ENCODE measurements at places on chromosomes 3 and 15.

DNA sequence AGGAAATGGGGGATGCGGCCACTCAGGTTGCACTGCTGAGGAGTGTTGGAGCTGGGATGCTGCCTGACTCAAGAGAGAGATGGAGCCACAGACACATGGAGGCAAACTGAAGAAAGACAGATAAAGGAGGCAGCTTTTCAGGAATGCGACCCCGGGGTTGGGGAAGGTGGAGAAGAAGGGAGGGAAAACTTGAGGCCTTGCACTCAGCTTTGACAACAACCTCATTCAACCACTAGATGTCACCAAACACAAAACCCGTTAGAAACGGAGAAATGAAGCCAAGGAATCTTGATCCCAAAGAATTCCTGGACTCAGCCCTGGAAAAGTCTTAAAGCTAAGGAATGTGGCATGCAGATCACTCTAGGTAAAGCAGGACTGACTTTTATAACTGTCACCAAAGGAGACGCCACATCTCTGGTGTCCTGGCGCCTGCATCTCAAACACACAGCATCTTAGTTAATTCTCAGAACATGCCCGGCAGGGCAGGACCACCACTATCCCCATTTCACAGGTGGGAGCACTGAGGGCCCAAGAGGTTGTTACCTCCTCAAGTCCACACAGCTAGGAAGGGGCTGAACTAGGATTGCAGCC, 59.6 kb upstream of the LMCD1 start:
- peak; percentile 47 for DNase-seq

DNA sequence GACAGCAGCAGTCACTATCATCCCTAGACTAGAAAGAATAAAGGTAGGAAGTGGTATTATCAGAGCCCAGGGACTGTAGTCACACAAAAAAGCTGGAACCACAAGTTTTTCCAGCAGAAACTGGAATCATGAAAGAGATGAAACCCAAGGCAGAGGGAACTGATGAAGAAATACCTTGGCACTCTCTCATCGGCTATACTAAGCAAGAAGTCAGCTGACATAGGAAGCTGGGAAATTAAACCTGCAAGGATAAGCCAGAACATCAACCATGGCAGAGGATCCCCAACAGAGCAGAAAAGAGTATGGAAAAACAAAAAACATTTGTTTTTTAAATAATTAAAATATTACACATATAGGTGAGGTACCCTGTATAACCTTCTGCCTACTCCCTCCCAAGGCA, 86.5 kb downstream of the AQR start:
- DNase-seq = no peak

DNA sequence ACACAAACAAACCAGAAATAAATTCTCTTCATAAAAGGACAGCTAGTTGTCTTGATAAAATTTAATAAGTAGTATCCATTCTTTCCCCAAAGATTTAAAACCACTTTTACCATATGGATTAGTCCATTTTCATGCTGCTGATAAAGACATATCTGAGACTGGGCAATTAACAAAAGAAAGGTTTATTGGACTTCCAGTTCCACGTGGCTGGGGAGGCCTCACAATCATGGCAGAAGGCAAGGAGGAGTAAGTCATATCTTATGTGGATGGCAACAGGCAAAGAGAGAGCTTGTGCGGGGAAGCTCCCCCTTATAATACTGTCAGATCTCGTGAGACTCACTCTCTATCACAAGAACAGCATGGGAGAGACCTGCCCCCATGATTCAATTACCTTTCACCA, 38.7 kb downstream of the C2CD4B start:
- DNase-seq = no peak

GRCh38 chr15:66039117-66039871, 170.0 kb downstream of the RAB11A start:
- DNase-seq = no peak

DNA sequence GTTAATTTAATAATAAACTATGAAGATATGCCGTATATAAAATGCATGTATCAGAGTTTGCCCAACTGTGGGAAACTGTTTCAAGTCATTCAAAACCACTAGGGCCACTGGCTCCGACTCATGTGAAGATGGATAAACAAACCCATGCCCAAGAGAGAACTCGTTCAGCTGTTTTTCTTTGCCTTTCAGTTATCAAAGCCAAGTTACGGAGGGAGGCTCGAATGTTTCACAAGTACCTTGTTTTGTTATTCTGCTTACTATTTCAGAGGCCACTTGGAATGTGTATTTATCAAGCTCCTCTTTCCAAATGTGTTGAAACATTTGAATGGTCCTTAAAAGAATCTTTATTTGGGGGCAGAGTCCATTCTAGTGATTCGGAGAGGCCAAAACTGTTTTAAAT, 82.1 kb downstream of the DUT start:
- no peak for DNase-seq

DNA sequence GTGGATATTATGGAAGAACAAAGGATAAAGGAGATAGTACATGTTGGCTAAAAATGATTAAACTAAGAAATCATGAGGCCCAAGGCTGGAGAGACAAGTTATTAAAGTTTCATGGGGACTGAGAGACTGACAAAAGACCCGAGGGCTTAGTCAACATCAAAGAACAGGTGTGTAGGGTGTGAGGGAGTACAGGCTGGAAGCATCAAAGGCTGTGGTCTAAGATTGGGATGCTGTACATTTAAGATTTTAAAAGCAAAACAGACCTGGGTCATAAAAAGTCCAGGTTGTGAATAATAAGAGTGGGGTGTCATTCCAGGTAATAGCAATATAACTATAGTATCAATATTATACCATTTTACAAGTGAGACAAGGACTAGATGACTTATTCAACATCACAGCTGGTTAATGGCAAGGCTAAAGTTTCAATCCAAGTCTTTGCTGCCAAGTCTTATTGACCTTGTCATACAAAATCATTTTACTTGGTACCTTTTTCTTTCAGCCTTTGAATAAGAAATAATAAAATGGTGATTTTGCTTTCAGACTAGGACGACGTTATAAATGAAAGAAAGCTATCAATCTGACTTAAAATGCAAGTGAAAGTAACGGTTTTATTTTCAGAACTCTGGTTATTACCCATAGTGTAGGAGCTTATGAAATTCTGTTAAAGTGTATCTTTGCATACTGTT, 211.6 kb downstream of the TNIK start:
- DNase-seq = no peak

- peak; percentile 72 for DNase-seq
Measured at GRCh38 chr3:152269831-152270734, 1.4 kb downstream of the MBNL1 start.

DNA sequence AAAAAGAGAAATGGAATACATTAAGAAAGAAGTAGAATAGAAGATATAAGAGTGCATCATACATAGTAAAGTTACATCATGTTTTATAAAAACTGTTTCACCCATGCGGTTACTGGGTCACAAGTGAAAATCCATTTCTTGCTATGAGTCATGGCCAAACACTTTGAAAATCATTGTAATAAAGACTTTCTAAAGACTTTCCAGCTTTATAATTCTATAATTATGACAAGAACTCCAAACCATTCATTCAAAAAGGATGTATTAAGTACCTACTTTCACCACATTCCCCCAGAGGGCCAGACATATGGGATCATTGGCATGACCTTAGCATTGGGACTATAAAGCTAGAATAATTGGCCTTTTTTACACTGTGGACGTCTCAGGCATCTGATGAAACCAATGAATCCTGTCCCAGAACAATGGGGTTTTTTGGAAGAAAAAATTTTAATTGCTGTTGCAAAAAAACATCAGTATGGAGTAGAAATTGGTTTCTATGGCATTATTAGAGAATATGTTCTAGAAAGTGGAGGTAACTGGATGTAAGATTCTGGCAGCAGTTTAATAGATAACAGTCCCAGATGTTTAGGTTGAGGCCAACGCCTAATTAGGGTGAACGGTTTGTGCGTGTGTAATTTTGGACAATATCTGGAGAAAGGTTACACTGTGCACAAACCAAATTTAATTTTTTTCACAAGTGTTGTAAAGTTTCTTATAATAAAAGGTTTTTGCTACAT, 3.3 kb upstream of the SKIC8 start:
- DNase-seq = no peak

DNA sequence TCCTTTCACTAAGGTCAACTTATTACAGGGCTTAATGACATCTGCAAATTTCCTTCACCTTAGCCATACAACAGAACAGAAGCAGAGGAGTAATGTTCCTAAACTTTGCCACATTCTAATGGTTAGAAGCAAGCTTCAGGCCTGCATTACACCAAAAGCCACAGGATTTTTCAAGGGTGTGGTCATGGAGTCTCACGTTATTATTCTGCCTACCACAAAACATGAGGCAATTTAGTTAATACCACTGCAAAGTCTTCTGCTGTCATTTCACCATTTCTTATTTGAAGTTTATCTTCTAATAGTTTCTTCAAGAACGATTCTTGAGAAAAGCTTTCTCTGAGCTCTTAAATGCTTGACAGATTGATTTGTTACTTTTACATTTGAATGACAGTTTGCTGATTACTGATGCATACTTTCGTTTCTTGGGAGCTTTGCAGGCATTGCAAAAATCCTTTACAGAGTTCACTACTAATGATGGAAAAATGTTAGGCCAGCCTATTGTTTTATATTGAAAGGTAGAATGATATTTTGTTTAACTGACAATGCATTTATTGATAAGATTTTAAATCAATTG, 1257.1 kb downstream of the NSUN3 start:
- no peak for DNase-seq

- no peak for DNase-seq
Measured at GRCh38 chr15:67524235-67524634, 3.3 kb downstream of the C15orf61 start.

GRCh38 chr15:80041494-80042253, 17.8 kb upstream of the ZFAND6 start:
- DNase-seq = no peak

DNA sequence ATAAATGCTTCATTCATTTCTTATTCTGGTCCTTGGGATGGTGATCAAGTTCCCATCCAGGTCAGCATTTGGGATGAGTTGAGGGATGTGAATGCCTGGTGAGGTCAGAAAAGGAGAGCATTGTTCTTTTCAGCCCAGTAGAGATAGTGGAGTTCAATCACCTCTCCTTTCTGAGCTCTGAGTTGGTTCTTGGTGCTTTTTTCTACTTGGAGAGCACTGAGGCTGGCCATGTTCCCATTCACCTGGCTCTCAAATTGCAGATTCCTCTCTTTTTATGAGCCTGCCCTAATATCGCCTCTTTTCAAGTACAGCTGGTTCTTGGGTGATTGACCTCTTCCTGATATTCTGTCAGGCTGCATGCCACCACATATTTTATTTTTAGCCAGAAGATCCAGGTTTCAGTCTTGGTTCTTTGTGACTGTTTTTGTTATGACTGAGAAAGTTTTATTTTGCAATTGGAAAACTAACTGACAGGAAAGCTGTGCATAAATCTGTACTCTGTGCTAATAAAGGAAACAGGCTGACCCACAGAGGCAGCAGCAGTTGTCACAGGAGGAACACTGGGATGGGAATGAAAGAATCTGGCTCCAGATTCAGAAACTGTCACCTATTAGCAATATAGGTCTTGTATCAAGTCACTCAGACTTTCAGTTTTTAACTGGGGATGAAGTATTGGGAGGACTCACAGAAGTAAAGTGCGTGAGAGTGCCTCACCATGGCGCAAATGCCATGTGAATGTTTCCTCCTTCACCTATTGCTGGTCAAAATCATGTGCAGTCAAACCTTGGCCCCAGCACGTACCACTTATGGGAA, 10.7 kb downstream of the AQP9 start:
- DNase-seq = no peak

DNA sequence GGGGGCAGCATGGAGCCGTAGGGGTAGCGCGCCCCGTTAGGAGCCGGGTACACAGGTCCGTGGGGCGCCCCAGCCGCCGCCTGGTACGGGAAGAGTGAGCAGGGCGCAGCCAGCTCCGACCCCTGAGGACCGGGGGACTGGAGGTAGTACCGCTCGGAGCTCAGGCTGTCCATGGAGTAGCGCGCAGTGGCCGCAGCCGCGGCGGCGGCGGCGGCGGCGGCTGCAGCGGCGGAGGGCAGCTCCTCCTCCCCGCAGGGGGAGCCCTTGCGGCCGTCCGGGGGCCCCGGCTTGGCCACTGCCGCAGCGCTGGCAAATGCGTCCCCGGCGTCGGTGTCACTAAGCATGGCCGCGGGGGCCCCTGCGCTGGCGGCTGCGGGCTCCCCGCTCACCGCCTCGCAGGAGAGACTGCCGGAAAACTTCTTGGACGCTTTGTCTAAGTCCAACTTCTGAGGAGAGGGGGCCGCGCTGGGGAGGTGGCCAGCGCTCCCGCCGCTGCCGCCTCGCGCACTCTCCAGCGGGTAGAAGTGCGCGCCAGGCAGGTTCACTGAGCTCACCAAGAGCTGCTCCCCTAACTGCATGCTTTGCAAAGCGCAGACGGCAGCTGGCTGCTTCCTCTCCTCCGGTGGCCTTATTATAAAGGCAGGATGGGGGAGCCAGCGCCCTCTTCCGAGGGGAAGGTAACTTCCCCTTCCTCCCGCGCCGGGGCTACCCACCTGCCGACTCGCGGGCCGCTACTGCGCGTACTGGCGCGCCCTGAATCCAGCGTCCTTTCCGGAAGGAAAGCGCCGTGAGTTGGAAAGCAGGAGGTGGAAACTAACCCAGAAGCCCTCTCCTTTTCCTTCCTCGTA, at the start of gene EOMES:
EOMES (minus strand) TSS at position 607 of the 848 bp plus-strand sequence; CDS start at position 578, 29 bp downstream.
- peak; percentile 27 for DNase-seq

Measured in NCI-H2029 (cell line).